Stimulated activated CD4-positive, alpha-beta T cell treated with anti-CD3 and anti-CD28 coated beads, TNF-alpha, amount 100 ng/mL, for 1 hour (primary cell): ENCODE measurements at places on chromosomes 7 and 10.

DNA sequence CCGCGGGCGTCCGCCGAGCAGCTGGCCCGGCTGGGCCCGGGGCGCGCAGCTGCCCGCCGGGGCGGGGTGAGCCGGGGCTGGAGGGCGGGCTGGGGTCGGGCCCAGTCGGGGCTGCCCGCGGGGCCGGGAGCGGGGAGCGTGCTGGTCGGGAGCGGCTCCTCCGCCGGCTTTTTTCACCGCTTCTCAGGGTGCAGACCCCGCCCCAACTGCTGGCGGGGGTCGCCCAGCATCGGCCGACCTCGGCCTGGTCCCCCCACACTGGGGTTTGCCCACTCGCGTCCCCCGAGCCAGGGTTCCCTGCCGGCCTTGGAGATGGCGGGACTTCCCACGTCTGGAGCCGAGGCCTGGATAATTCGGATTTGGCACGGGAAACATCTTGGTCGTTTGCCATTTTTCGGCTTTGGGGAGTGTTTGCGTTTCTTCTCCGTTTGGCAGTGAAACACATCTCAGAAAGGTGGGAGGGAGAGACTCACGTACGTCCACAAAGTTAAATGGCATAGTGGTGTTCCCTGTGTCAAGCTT is 432 bp downstream of the TMEM248 start:
- no peak for DNase-seq

DNA sequence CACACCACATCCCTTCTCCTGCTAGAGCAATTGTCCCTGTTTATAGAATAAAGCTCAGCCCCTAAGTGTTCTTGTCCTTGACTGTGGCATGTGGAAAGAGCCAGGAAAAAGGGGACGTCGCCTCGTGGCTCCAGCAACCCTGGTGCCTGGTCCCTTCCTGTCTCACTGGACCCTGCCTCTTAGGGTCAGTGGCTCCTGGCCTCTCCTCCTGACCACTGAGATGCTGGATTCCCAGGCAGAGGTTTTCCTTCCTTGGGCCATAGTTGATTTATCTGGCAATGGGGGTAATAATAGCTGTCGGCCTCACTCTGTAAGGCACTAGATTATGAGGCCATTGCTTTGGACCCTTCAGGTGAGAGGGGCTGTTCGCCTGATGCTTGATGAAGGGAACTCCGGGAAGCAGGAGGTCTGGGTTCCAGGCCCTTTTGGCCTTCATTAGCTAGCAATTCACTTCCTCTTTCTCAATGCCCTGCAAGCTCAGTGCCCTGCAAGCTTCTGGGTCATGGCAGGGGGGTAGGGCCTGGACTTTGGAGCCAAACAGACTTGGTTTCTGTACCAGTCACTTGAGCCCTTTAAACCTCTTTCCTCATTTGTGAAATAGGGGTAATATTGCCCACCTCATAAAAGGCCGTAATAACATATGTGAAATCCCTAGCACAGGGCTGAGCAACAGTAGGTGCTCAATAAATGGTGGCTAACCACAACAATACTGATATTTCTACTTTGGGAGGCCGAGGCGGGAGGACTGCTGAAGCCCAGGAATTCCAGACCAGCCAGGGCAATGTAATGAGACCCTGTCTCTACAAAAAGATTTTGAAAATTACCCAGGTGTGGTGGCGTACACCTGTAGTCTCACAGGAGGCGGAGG is 1.1 kb downstream of the ASL start:
- no peak for DNase-seq

DNA sequence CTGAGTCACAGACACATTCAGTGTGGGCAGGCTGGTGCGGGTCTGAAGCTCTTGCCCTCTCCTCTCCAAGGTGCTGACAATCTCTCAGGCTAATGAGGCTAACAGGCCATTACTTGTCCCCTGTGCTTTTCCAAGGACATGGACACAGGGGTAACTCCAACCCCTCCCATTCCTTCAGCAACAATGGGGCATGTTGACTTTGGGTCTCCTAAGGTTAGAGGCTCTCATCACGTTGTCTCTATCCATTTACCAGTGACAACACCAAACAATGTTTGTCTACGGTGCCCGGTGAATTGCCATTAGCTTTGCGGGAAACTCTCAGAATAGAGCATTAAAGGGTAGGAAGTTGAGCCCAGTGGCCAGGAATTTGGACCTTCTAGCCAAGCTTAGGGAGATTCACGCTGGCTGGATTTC is 101.6 kb upstream of the TNS3 start:
- DNase-seq = no peak

DNA sequence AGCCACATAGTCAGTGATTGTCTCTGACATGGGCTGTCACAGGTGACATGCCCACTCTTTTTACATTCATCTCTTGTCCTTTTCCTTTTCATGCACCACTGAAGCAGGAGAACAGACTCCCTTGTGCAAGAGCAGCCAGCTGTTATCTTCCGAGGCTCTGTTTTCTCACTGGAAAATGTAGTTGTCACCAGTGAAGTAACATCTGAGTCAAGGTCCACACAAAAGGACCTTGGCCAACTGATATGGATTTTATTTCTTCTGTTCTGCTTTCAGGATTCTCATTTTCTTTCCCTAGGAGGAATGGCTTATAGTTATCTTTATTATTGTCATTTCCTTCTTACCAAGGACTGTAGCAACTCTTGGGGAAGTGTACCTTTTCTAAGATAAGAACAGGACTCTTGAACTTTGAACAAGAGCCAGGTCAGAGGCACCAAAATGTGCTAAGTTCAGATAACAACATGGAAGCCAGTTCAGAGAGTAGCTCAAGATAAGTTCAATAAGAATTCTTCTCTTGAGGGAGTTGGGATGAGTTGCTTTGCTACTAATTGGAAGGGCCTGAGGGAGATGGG is 22.7 kb downstream of the AVPI1 start:
- DNase-seq = no peak
